Ascending aorta (tissue), 2 donors: ENCODE measurements at places on chromosomes 1 and 21. TPM values are rescaled to one million over a fixed set of nuclear protein-coding genes. Genes with fewer than 3 reads are reported as not detected.
A peak's percentile ranks its signal among the peaks of the same experiment; 100 is the strongest.

DNA sequence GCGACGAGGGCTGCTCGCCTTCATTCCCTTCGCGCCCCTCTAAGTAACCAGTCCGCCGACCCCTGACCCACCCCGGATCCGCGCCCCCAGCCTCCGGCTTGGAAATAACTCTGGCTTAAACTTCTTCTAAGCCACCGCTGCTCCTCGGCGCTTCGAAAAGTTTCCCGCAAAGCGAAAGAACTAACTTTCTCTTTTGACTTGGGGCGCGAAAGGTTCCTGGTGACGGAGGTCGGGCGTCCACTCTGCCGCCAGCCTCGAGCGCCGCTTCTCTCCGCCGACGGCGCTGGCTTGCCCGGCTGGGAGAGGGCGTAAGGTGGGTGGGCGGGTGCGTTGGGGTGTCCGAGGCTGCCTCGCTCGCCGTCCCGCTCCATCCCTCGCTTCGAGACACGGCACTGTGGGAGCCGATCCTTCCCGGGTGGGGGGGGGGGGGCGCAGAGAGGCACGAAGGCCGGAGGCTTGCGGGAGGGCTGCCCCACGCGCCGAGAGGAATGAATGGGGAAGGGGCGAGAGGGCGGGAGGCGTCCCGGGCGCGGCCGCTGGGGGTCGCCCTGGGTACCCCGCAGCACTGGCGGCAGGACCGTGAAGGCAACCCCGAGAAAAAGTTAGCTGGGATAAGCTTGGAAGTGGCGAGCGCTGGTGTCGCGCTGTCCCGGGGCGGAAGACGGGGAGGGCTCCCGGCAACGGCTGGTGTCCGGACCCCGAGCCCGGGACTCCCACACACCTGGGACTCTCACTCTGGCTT, 569 bp downstream of the ATF3 start:
- peak; percentile 78 for DNase-seq

DNA sequence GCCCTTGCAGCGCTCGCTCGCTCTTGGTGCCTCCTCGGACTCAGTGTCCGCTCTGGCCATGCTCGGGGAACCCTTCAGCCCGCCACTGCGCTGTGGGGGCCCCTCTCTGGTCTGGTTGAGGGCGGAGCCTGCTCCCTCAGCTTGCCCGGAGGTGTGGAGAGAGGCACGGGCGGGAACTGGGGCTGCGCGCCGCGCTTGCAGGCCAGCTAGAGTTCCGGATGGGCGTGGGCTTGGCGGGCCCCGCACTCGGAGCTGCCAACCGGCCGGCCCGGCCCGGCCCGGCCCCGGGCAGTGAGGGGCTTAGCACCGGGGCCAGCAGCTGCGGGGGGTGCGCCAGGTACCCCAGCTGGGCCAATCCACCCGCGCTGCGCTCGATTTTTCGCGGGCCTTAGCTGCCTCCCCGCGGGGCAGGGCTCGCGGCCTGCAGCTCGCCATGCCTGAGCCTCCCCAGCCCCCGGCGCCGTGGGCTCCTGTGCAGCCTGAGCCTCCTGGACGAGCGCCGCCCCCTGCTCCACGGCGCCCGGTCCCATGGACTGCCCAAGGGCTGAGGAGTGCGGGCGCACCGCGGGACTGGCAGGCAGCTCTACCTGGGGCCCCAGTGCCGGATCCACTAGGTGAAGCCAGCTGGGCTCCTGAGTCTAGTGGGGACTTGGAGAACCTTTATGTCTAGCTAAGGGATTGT, 217.0 kb upstream of the PKN2 start:
- no peak for DNase-seq

Gene DPT
- total RNA-seq: 12.3 TPM

GRCh38 chr1:8584316-8584715, 233.1 kb downstream of the RERE start:
- DNase-seq: no peak

DNA sequence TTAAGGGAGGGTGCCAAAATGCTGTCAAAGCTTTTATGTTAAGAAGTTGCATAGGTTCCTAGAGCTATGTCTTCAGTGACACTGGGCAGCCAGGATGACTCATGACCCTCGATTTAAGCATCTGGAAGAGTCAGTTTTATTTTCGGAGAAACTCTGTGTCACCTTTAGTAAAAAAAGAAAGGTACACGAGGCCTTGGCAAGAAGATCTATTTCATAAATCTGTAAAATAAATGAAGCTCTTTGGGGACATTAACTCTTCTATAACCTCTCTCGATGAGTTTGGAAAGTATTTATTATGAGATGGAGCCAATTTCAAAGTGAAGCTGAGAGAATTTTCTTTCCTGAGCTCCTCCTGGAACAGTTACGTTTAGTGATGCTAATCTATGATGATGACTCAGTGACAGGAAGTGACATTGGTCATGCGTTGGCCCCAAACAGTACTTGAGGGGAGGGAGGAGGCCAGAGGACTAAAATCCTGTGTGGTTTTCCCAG, 156.5 kb downstream of the HLX start:
- no peak for DNase-seq

- no peak for DNase-seq
Measured at GRCh38 chr1:200081151-200081968, 53.9 kb downstream of the NR5A2 start.

DNA sequence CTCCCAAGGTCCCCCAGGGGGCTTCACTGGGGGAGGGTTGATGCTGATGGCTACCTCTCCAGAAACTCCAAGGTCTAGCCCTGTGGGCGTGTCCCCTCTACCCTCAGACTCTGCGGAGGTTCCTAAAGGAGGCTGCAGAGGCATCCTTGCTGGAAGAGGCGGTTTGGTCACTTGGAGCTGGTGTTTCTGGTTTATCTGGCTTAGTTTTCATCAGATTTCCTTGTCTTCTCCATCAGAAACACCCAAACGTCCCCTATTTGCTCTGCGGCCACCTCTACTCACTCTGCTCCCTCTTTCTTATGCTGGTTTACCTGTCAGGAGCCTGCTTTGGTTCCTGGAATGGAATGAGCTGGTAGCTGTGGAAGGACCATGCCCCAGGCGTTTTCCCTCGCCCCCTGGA, 2.5 kb downstream of the PKP1 start:
- DNase-seq: no peak

Gene MAD2L2
- total RNA-seq: 18.3 TPM

Gene HCRTR1
- not detected for total RNA-seq

Gene MFAP2
- 26.3 TPM for total RNA-seq

Gene NPHS2
- total RNA-seq: not detected

DNA sequence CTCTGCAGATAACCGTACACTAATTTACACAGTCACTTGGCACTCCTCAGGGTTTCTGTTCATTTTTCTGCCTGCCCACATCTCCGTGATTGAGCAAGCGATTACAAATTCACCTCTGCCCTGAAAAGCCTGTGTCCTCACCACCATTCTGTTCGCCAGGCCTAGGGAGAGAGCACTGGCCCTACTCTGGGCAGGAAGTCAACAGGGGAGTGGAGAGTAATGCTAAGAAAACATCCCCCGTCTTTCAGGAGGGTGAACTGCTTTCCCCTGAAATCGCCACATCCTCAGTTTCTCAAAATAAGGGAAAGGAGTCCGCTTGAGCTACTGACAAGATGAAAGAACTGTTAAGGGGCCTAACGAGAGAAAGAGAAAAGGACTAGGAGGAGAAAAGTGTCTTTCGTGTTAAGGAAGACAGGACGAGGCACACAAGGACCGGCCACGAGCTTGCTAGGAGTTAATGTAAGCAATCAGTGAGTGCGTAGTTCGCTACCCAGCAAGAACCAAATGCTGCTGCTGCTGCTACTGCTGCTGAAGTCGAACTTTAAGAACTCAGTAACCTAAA, 632 bp downstream of the PEX19 start:
- DNase-seq: no peak

DNA sequence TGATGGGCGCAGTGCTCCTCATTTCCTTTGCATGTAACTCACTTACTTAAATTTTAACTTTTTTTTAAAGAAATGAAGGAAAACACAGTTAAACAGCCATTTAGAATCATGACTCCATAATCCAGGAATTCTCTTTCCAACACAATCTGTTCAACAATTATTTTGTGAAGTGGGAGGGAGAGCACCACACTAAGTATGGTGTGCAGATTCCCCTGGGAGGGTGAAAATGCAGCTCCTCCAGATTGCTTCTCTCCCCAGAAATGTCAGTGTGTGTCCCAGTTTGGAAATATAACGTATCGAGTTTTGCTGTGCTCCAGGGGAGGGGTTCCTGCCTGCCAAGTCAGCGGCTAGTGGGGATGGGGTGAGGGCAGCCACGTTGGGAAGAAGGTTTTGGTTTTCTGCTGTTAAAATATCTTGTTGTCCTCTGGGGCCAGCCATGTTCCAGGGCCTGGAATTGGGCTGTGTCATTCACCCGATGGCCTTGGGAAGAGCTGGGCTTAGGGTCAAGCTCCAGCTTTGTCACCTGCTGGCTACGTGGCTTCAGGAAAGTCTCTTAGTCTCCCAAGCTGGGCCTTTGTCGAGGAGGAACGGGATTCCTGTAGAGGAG, 17.3 kb upstream of the DISP3 start:
- no peak for DNase-seq

- DNase-seq: no peak
Measured at GRCh38 chr1:114114185-114115094, 39.2 kb downstream of the SYT6 start.

Gene GPR61
- not detected for total RNA-seq

DNA sequence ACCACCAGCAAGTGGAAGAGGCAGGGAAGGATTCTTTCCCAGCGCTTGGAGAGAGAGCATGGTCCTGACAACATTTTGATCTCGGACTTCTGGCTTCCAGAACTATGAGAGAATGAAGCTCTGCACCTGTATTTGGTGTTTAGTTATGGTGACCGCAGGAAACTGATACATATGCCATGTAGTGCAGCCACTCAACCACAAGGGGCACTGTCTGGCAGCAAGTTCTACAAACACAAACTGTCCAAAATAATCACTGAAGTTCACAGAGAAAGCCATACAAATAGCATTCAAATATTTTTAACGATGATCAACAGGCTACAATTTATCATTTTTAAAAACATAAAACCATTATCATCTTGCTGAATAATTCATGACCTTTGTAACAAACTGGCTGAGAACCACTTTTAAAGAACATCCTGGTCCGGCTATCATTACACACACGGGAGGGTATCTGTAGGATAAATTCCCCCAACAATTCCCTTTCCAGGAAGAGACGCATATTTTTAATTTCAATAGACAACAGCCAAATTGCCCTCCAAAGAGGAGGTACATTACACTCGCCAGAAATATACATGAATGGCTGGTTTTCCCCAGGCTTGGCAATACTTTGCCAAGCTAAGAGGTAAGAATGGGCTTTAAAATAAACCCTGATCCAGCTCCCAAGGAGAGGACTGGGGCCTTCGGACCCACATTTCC, 9.2 kb upstream of the CBR3 start:
- no peak for DNase-seq

- DNase-seq: no peak
Measured at GRCh38 chr21:19171585-19171984, 768.0 kb upstream of the TMPRSS15 start.

DNA sequence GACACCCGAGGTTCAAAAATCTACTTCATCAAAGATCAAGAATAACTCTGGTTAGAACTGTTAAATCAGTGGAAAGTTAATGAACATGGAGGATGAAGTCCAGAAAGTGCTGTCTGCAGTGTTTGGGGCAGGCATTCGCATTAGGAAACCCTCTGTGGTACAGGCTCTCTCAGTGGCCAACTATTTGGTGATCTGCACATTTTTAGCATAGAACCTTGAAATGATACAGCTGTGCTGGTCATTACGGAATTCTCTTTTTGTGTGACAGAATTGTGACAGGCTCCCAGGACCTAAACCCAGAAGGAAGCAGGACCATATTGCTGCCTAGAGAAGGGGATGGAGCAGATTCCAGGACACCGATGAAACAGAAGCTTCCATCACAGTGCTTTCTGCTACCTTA, 89.0 kb downstream of the SLC45A1 start:
- DNase-seq: peak; percentile 57

GRCh38 chr1:152622803-152623202, at the start of gene LCE3A:
Gene LCE3A, minus strand, starts transcription at chr1:152623103. Its CDS starts 0 bp downstream, at chr1:152623103.
- DNase-seq: no peak

Gene SYT14
- total RNA-seq: not detected

Gene CDA
- 10.1 TPM for total RNA-seq

GRCh38 chr1:221868593-221869303, 126.9 kb upstream of the DUSP10 start:
- no peak for DNase-seq

Gene NUP210L
- total RNA-seq: not detected

Gene CRYBG2
- not detected for total RNA-seq

- DNase-seq: no peak
Measured at GRCh38 chr1:222926566-222926965, 111.7 kb downstream of the DISP1 start.

Gene CFAP141
- total RNA-seq: not detected

GRCh38 chr1:43427941-43428340, 25.8 kb downstream of the HYI start:
- no peak for DNase-seq

DNA sequence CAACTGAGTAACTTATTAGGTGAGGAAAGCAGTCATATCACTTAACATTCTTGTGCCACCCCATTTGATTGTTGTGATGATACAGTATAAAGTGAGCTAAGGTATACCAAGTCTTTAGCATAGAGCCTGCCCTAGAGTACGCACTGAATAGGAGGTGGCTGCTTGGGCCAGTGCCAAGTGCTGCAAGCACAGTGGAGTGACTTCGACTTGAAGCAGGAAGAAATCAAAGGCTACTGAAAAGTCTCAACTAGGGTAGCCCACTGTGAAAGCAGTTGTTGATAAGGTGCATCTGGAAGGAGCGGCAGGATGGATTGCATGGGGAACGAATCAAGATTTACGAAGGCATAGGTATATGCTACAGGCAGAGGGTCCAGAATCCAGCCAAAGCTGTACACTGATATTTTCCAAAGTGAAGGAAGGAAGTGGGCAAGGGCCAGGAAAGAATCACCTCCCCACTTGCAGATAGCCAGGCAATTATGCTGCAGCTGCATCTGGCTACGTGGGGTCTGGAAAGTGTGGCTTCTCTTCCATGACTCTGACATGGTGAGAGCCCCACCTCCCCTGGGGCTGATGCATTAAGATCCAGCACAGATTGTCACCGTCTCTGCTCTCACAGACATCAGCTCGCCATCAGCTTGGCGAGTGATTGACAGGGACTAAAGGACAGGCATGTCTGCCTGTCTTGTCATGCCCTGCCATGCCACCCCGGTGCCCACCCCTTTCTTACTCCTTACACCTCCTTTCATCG, 287.0 kb upstream of the PLXNA2 start:
- DNase-seq: no peak
